ENCODE measurements at places on chromosomes 11 and 22. TPM values are rescaled to one million over a fixed set of nuclear protein-coding genes. Genes with fewer than 3 reads are reported as not detected.

GRCh38 chr11:124670732-124671131 lies 2.8 kb downstream of the SIAE start:
- DNase-seq: peak; percentile 31

DNA sequence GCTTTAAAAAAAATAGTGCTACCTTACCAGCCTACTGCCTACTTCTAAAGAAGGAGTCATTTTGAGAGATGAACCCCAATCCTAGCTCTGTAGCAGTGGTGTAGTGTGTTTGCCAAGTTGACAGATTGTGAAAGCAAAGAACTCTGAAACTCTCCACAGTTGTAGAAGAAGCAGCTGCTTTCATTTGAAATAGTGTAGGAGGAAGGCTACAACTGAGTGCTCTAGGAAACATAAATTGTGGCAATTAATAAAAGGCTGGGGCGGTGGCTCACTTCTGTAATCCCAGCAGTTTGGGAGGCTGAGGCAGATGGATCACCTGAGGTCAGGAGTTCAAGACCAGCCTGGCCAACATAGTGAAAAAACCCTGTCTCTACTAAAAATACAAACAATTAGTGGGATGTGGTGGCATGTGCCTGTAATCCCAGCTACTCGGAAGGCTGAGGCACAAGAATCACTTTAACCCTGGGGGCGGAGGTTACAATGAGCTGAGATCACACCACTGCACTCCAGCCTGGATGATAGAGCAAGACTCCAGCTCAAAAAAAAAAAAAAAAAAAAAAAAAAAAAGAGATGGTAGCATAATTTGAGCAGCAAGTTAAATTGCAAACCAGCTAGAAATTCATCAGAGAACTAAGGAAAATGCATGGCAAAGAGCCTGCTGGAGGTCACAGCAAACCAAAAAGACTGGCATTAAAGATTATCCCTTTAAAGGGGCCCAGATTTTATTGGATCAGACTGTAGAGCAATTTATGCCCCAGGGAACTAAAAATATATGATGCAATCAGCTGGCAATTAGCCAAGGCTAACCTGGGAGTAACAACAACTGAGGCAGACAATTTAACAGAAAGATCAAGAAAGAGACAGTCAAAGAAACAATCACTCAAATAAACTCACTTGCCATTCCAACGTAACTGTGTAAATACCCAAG lies 112.6 kb downstream of the LUZP2 start:
- DNase-seq: no peak

GRCh38 chr11:816433-816779 lies 2.3 kb upstream of the PNPLA2 start:
- no peak for DNase-seq

DNA sequence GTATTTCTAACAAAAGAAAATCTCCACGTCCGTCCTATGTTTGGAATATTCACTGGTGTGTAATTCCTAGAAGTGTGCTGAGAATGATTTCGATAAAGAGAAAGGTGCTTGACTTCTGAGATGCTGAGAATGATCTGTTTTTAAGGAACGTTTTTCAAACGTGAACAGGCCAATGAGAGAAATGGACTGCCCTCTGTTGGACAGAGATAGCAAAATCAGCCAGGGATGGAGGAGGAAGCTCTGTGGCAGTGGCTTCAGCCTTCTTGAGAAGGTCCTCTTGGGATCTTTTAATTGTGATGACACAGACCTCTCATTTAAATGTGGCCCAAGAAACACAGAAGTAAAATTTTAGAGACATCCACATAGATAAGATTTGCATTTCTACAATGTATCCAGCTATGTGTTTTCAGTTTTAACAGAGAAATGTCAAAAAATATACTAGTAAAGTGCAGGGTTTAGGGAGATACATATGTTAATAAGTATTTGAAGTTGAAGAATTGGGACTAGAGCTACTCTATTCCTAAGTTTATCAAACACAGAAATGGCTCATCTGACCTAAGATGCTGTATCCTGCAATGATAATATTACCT lies 84.0 kb upstream of the RCN1 start:
- peak; percentile 60 for DNase-seq

Gene CCDC157
- total RNA-seq: 2.6 TPM

Gene KLHDC7B
- total RNA-seq: 2.4 TPM

Gene IGLL1
- not detected for total RNA-seq

Gene GPR83
- not detected for total RNA-seq

Gene CTSF
- total RNA-seq: 35.0 TPM

Gene CD59
- total RNA-seq: 1,509 TPM

Gene PGA4
- not detected for total RNA-seq

Gene UNC93B1
- total RNA-seq: 17.2 TPM
